ENCODE measurements at places on chromosomes 4 and X. TPM values are rescaled to one million over a fixed set of nuclear protein-coding genes. Genes with fewer than 3 reads are reported as not detected.

DNA sequence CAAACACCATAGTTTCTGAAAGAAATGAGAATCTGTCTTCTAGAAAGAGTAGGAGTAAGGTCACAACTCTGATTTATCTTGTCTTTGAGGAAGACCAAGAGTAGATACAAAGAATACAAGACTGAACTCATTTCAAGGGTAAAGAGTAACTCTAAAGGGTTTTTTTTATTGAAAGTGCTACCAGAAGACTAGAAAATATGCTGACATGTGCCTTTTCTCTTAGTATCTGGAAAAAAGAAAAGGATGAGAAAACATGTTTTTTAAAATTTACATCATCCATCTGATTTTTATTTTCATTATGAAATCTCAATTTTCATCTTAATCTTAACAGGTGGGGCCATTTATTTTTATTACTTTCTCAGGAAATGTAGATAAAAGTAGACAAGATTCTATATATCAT lies 43.0 kb downstream of the UNC5C start:
- DNase-seq, result no peak

GRCh38 chr4:77043507-77044136 lies 32.2 kb downstream of the CCNI start:
- peak; percentile 48 for DNase-seq

- DNase-seq, result no peak
Measured at GRCh38 chr4:40199999-40200874, 3.4 kb downstream of the RHOH start.

DNA sequence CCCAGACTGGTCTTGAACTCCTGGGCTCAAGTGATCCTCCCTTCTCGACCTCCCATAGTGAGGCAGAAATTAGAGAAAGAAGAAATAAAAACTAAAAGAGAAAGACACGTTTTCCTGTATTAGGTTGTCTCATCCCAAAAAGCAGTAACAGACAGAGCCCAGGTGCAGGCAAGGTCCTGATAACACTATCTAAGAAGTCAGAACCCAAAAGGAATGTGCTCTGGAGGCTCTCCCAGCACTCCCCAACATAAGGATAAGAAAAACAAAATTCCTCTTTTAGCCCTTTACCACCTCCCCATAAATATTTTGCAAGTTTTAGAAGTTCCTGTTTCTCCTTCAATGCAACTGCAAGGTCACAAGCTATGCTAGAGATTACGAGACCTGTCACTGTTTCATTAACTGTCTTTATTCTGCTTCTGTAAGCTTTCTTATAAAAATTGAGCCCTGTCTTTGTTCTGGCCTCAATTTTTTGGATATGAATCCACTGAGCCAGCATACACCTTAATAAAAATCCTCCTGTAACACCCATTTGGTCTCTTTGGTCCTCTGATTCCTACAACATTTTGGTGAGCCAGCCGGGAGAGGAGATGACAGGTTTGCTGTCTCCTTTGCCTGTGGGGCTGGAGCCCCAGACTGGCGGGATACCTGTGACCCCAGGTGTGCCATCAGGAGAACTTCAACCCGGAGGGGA lies 25.9 kb downstream of the LIAS start:
- no peak for DNase-seq

- DNase-seq, result no peak
Measured at GRCh38 chr4:3160438-3160837, 86.0 kb downstream of the HTT start.

The MAGEA2 gene
- not detected for total RNA-seq

The VCX3A gene
- total RNA-seq, result not detected

The PRKX gene
- 10.6 TPM for total RNA-seq

- peak; percentile 38 for DNase-seq
Measured at GRCh38 chrX:30570505-30570904, 7.1 kb downstream of the TASL start.

The PDS5A gene
- 56.5 TPM for total RNA-seq

- DNase-seq, result no peak
Measured at GRCh38 chr4:133000012-133000411, 149.1 kb upstream of the PCDH10 start.

- peak; percentile 84 for DNase-seq
Measured at GRCh38 chr4:140151699-140152012, 2.3 kb downstream of the MAML3 start.

DNA sequence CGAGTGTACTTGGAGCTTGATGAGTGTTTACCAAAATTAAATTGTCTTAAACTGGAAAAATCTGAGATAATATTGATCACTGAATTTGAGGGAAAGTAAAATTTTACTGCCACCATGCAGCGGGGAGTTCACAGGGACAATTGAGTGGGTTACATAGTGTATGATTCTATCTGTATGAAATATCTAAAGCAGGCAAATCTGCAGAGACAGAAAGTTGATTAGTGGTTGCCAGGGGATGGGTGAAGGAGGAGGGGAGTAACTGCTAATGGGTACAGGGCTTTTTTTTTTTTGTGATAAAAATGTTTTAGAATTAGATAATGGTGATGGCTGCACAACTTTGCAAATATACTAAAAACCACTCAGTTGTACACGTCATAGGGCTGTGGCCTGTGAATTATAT lies 35.4 kb upstream of the PDLIM3 start:
- DNase-seq, result no peak

- no peak for DNase-seq
Measured at GRCh38 chr4:95516528-95517017, 32.2 kb downstream of the UNC5C start.
